ENCODE measurements at places on chromosomes 3 and 15.

DNA sequence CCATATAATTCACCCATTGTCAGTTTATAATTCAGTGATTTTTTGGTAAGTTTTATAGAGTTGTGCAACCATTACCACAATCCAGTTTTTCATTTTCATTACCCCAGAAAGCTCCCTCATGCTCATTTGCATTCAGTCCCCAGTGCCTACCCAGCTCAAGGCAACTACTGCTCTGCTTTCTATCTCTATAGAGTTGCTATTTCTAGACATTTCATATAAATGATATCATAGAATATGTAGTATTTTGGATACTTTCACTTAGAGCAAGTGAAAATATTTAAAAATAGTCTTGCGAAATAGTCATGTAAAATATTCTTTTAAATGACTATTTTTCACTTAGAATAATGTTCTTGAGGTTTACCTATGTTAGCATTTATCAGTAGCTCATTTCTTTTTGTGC, 42.1 kb downstream of the ZNF654 start:
- no peak for DNase-seq

- DNase-seq, result no peak
These were observed 65.0 kb downstream of the TRIM69 start for GRCh38 chr15:44801364-44801763.

DNA sequence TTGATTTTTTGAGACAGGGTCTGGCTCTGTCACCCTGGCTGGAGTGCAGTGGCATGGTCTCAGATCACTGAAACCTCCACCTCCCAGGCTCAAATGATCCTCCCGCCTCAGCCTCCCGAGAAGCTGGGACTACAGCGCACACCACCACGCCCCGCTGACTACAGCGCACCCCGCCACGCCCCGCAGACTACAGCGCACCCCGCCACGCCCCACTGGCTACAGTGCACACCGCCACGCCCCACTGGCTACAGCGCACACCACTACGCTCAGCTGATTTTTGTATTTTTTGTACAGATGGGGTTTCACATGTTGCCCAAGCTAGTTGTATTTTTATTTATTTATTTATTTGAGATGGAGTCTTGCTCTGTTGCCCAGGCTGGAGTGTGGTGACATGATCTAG, 35.6 kb downstream of the SLC51A start:
- no peak for DNase-seq

DNA sequence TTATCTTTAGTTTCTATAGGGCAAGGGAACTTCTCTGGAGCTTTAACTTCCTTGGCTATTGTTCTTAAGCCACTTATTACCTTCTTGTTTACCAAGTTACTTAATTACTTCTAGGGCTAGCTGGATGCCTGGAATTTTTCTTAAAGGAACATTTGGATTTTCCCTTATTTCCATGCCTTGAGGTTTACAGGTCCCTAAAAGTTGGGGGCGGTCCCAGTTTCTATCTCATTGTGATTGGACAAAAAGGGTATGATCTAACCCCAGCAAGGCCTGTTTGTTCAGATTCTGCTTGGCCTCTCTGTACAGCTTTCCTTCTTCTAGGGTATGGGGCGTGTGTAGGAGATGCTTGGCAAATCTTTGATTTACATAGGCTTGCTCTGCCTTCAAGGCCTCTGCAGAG, 17.4 kb downstream of the PDHB start:
- DNase-seq, result no peak

GRCh38 chr15:88016406-88016805, 240.1 kb downstream of the NTRK3 start:
- no peak for DNase-seq

DNA sequence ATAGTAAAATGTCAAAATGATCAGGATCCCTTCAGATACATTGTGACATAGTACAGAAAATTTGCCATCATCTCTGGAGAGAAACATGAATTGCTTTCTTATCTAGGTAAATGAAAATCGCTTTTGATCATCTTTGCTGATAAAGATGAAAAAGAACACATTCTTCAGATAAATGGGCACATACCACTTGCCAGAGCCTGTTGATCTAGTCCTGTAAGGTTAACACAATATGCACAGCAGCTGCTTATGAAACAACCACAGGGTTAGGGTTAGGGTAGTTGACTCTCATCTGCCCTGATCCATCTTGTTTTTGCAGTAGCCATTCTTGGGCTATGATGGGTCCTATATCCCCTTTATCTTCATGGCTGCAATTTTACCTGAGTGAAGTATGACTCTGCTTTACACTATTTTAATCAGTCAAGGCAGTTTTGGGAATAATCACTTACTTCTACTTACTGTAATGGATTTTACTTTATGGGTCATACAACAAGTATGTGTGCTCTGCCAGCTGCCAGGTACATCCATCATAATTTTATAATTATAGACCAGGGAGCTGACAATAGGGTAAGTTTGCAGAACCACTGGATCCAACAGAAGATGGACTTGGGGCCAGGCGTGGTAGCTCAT, 12.6 kb upstream of the SPINK8 start:
- DNase-seq, result no peak

- DNase-seq, result no peak
These were observed 37.3 kb downstream of the ABCC5 start for GRCh38 chr3:183980403-183980802.

- no peak for DNase-seq
These were observed 1.1 kb upstream of the KPNA1 start for GRCh38 chr3:122515870-122516269.

GRCh38 chr15:101723171-101723873, 951 bp downstream of the TARS3 start:
- DNase-seq, result no peak

- DNase-seq, result no peak
These were observed 376.8 kb downstream of the NLGN1 start for GRCh38 chr3:173774294-173774693.

- DNase-seq, result no peak
These were observed 24.6 kb downstream of the CCDC14 start for GRCh38 chr3:123936400-123936799.

GRCh38 chr3:141740349-141740748, 2.3 kb downstream of the RNF7 start:
- no peak for DNase-seq

DNA sequence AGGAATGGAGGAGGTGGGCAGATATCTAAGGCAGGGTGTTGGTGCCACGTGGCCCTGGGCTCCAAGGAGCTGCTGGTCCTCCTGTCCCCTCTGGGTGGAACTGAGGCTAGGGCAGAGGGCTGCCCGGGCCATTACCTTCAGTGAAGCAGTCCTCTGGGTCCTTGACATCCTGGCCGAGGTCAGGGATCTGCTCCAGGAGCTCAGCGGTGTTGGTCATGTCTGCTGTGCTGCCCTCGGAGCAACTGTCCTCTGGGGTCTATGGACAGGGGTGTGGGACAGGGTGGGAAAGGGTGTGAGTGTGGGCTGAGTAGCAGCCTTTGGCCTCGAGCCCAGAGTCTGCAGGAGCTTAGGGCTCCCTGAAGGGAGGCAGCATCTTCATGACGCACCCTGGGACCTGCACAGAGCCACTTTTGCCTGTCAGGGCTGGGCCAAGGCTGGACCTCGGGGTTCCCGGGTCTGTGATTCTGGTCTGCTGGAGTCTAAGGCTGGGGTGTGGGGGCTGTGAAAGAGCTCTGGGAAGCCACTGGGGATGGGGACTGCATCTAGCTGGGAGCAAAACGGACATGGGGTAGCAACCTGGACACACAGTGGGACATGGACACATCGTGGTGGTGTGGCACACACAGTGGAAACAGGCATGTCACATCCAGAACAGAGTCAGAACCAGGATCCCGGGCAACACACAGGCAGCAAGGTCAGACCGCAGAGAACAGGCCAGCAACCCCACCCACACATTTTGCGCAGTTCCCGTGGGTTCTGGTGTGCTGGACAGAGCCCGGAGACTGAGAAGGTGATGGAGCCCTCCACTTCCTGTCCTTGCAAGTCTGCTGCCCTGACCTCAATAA, 72.7 kb downstream of the SCN5A start:
- DNase-seq, result no peak

All from stimulated activated CD8-positive, alpha-beta memory T cell treated with anti-CD3 and anti-CD28 coated beads, Interleukin-12 subunit alpha, Interleukin-12 subunit beta, amount 100 ng/mL, for 4 hours (primary cell).